ENCODE measurements at places on chromosomes 7 and 10. TPM values are rescaled to one million over a fixed set of nuclear protein-coding genes. Genes with fewer than 3 reads are reported as not detected.

Gene FAM25A
- polyA plus RNA-seq: not detected

Gene ZNF3
- polyA plus RNA-seq: 21.1 TPM

DNA sequence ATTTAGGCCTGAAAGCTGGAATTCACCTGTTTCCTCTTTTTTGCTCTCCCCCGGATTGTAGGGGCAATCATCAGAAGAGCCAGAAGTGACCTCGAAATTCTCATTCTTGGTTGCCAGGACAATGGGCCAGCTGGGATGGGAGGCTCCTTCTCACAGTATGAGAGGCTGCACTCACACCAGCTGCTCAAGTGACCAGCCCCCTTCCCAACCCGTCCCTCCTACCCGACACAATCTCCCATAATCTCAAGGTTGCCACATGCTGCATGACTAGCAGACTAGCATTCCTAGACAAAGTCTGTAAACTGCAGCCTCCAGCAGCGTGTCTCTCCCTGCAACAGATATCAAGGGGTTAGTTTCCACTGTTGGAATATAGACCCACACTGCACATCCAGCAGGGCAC is 110.3 kb downstream of the C1GALT1 start:
- no peak for DNase-seq

Gene VSTM4
- polyA plus RNA-seq: 41.9 TPM

Gene KLF14
- 1.3 TPM for polyA plus RNA-seq

Gene ELFN1
- polyA plus RNA-seq: 7.9 TPM

- DNase-seq: no peak
Measured at GRCh38 chr7:150972741-150973140, 5.4 kb downstream of the KCNH2 start.

Gene EPHB6
- polyA plus RNA-seq: 3.3 TPM

DNA sequence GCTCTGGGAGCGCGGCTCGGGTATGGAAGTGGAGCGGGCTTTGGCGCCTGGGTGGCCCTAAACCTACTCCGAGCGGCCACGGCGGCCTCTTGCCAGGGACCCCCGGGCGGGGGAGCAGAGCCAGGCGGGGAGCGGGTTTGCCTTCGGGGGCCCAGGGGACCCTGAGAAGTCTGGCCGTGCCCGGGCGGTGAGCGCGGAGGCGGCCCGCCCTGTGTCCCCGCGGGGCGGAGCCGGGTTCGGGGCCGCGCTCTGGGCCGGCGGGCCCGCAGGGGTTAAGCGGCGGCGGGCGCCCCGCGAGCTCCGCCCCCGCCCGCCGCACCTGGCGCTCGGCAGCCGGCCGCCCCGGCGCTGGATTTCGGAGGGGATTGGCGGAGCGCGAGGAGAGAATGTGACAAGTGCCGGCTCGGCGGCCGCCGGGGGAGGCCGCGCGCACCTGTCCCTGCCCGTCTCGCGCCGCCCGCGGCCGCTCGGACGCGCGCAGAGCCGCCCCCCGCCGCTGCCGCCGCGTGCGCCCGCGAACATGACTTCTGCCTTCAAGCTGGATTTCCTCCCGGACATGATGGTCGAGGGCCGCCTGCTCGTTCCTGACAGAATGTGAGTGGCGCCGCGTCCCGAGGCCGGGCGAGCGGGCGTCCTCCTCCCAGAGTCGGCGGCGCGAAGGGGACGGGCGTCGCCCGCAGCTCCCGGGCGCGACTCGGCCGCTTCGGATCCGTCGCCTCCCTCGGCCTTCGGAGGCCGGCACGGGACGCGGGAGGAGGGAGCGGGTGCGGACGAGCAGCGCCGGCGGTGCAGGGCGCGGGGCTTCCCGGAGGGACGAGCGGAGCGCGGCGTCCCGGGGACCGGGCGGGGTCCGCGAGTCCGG is at the start of gene CELF2:
TSS of gene CELF2 (plus strand) at position 303 of the 862 bp plus-strand sequence. CDS start at position 521, 218 bp downstream.
- peak; percentile 70 for DNase-seq

Gene CCL24
- 0.35 TPM for polyA plus RNA-seq

DNA sequence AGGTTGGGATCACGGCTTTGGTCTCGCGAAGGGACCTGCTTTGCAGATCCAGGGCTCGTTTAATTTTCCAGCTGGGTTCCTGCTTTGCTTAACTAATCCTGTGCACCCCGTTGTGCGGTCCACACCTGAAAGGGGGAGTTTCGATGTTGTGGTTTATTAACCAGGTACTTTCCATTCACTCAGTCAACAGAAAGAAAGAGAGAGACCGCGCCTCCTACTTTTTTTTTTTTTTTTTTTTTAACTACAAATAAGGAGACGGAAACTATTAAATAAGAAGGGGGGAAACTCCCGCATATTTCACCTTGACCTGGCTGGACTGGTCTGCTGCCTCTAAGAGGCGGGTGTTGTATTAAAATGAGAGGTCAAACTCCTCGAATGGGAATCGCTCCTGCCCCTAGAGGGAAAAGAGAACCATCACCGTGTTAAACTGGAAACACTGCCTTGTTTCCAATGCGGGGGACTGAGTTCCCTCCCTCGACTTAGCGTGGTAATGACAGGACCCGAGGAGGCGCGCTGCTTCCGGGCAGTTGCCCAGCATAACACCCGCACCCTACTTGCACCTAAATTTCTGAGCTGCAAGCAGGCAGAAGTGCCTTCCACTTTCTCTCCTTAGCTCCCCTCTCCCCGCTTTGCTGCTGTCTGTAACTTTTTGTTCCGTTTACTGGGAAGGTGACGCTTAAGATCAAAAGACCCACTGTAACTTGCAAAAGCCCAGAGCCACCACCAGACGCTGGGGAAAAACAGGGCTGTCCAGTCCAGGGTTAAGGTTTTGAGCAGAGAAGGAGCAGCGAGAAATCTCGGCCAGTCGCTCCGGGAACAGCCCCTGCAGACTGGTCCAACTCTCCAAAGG is 1.1 kb upstream of the ITGB8 start:
- peak; percentile 74 for DNase-seq

GRCh38 chr7:117827862-117828261 is 45.4 kb downstream of the CTTNBP2 start:
- DNase-seq: no peak

DNA sequence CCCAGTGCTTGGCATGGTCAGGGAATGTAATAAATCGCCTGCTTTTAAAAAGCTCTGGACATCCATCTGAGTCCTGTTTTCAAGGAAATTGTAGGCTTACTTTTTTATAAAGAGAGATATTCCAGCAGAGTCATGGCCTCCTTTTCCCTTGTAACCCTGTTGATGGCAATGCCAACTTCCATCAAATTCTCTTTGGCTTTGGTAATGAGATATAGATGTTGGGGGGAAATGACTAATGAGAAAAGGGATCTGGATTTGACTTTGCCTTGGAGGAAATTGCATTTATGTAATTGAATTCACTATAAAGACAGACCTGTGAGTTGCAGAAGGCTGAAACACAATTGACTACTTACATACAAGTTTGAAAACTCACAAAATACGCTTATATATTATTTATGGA is 347.5 kb downstream of the GPR158 start:
- DNase-seq: no peak

DNA sequence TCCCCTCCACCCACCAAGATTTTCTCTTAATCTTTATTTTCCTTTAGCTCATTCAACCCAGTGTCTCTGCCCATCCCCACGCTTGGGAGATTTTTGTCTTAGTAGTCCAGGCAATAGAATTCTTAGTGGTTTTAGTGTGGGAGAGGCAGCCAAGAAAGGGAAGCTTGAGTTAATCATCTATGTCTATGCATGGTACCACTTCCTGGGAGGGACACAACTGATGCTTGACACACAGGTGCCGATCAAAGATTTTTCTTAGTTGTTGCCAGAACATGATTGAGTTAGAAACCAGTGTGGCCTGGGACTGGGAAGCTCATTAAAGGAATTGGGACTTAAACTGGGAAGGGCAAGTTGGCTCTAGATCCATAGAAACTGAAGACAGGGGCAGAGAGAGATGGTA is 3.1 kb downstream of the STRA8 start:
- no peak for DNase-seq

DNA sequence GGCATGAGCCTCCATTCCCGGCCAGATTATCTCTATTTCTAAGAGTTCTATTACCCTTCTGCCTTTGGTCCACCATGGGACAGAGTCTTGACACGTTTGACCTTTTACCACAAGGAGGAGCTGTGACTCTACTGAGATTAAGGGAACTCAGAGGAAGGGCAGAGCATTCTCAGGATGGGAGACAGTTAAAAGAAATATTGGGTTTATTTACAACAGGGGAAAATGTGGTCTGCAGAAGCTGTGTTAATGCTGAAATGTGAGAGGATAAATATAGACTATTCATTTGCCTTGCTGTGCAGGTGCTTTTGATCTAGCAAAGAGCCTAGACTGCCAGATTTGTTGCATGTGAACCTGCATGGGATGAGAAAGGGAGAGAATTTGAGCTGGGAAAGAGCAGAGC is 45.8 kb upstream of the PRSS58 start:
- no peak for DNase-seq

Gene CROT
- 14.4 TPM for polyA plus RNA-seq

DNA sequence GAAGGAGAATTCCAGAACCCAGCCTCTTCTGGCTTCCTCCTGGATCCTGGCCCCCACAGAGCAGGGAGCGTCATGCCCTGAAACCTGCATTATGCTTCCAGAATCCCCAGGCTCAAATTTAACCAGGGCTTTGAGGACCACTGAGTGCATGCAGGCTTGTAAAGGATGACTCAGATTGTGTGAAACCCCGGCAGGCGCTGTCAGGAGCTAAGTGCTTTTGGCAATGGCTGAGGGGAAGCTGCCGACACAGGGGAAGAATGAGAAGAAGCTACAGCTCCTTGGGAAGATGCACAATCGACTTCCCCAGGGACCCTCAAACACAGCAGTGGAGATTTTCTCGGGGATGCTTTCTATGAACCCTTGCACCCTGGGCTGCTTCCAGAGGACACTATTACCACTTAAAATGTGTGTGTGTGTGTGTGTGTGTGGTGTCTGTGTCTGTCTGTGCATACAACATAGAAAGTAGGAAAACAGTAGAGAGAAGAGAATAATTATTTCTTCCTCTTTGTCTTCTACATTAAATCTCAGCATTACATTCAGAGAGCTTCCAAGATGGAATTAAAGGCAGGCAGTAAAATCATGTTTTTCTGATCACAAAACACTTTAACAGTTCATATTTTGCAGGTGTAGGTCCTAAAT is 183.5 kb upstream of the INHBA start:
- peak; percentile 79 for DNase-seq

DNA sequence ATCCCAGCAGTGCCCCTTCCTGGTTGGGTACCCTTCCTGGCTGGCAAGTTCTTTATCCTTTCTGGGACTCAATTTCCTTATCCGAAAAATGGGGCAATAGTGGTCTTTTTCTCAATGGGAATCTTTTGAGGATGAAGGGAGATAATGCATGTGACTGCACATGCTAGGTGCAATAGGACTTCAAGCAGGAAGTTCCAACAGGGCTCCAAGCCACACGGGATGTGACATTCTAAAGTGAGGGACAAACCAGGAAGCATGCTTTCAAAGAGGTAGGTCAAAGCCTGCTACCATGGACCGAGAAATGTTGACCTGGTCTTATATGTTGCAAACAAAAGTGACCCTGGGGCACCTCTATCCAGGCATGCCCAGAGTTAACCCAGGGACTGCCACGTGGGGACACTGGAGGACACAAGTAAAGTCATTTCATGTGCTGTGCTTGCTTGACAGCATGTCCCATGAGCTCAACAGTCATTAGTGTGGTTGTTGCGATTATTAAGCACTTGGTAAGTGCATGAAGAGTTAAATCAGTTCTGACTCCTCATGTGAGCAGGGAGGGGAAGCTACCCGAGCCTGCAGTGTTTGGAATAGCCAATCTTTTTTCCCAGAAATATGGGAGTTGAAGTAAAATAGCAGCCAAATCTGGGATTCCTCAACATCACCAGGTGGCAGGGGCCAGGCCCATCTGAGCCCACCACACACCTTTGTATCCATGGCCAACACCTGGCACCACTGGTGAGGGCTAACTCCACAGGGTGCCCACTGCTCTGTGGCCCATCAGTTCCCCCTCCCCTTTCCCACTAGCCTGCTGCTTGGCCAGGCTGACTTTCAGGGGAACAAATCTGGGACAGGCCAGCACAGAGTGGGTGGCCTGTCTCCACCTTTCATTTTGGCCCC is 5.7 kb downstream of the ARHGAP22 start:
- DNase-seq: no peak

Gene SFMBT2
- 7.2 TPM for polyA plus RNA-seq

DNA sequence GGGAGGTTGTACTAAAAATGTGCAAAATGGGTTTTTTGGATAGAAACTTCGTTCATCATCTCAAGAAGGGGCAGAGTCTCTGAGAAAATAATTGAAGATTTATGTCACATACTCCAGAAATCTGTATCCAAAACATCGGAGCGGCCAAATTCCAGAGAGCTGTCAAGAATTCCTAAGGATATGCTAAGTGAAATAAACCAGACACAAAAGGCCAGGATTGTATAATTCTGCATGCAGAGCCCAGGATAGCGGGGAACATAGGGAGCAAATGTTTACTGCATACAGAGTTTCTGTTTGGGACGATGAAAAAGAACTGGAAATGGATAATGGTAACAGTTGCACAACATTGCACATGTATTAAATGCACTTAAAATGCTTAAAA is 224.2 kb upstream of the AUTS2 start:
- peak; percentile 70 for DNase-seq

GRCh38 chr7:32093415-32094408 is 23.5 kb upstream of the PDE1C start:
- peak; percentile 51 for DNase-seq

Gene SYT15B
- polyA plus RNA-seq: 1.1 TPM

DNA sequence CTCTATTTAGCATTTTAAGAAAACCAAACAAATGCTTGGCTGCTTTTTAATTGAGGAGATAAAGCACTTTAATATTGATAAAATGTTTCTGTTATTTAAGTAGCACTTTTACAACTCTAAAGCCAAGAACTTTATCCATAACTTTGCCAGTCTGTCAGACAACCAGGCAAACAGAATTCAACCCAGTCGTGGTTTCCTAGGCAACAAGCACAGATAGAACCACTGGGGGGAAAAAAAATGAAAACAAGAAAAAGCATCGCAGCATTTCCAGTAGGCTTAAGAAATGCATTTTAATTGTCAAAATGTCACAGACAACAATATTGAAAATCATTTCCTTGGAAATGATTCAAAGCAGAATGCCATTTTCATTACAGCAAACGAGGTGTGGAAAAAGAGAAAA is 323.4 kb downstream of the PARD3 start:
- no peak for DNase-seq

Gene SPDYE2
- polyA plus RNA-seq: 6.1 TPM

Gene ANKRD22
- not detected for polyA plus RNA-seq

DNA sequence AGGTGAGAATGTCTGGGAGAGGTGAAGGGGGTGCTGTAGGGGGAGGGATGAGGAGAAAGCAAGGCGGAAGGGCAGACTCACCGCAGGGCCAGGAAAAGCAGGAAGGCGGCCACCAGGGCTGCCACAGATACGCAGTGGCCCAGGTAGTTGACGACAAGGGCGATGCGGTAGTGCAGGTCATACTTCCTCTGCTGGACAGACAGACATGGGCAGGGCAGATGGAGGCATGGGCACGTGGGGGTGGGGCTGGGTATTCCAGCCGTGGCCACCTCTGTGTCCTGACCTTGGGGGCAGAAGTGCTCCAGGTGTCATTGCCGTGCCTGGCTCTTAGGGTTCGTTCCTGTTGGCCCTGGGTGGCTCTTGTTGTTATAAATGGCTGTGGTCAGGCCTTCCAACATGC is 16.8 kb downstream of the CRHR2 start:
- DNase-seq: no peak

DNA sequence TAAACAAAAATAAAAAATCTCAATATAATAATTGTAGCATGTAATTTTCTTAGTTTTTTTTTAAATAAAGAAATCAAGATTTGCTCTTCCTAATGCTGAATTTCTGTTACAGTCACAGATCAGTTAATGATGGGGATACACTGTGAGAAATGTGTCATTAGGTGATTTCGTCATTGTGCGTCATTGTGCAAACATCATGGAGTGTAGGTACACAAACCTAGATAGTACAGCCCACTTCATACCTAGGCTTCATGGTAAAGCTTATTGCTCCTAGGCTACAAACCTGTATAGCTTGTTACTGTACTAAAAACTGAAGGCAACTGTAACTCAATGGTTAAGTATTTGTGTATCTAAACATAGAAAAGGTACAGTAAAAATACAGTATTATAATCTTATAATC is 74.4 kb upstream of the LSM8 start:
- DNase-seq: no peak

Gene LDB3
- 981 TPM for polyA plus RNA-seq
